Mesenteric fat pad (tissue), 1 donor: ENCODE measurements at places on chromosomes 16 and 17. TPM values are rescaled to one million over a fixed set of nuclear protein-coding genes. Genes with fewer than 3 reads are reported as not detected.

The MMP2 gene
- total RNA-seq, result 521 TPM

The ABCA10 gene
- 17.8 TPM for total RNA-seq

The SYCE1L gene
- 1.3 TPM for total RNA-seq

The RAB26 gene
- total RNA-seq, result not detected

The KIF19 gene
- 1.9 TPM for total RNA-seq

The ARHGAP23 gene
- 63.4 TPM for total RNA-seq

The CXCL16 gene
- total RNA-seq, result 51.3 TPM

The SP6 gene
- total RNA-seq, result 1.9 TPM

The OR3A2 gene
- 1.2 TPM for total RNA-seq

The MYH8 gene
- not detected for total RNA-seq

The GRAP gene
- total RNA-seq, result 5.9 TPM

The SLC25A10 gene
- total RNA-seq, result 17.0 TPM

The BRIP1 gene
- 0.45 TPM for total RNA-seq

The CCL1 gene
- not detected for total RNA-seq

The OTOP3 gene
- total RNA-seq, result not detected

The TMEM219 gene
- 95.8 TPM for total RNA-seq

The PRR35 gene
- total RNA-seq, result not detected

The HOXB3 gene
- total RNA-seq, result 12.6 TPM

The PCGF2 gene
- 40.7 TPM for total RNA-seq

The KCNAB3 gene
- total RNA-seq, result 1.3 TPM

The SNN gene
- 47.2 TPM for total RNA-seq

The CD300E gene
- 7.3 TPM for total RNA-seq

The RPL13 gene
- total RNA-seq, result 1,718 TPM

The STH gene
- not detected for total RNA-seq

The TPSAB1 gene
- total RNA-seq, result 10.7 TPM

The PRAC2 gene
- not detected for total RNA-seq

The PCYT2 gene
- 33.9 TPM for total RNA-seq

The KRTAP4-4 gene
- not detected for total RNA-seq

The KRT14 gene
- total RNA-seq, result 1.00 TPM
